Hepatocyte (in vitro differentiated cells): ENCODE measurements at places on chromosomes 16 and 17.
A peak's percentile ranks its signal among the peaks of the same experiment; 100 is the strongest.

DNA sequence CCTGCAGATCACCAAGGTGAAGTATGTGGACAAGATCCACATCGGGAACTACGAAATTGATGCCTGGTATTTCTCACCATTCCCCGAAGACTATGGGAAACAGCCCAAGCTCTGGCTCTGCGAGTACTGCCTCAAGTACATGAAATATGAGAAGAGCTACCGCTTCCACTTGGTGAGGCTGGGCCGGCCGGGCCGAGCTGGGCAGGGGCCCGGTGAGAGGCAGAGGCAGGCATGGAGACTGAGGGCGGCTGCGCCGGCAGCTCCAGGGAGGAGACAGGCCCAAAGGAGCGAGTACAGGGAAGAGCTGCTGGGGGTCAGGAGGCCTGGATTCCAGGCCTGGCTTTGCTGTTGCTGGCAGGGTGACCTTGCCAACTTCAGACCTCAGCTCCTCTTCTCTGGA, 8.3 kb downstream of the PRSS8 start:
- H3K27me3 ChIP-seq: no peaks in the 10 kb centered on the region
- H3K27ac ChIP-seq: peak overlapping the region; percentile 98
- DNase-seq: peak; percentile 8
- H3K36me3 ChIP-seq: no peaks in the 10 kb centered on the region

GRCh38 chr17:18093616-18094408, 6.1 kb downstream of the DRG2 start:
- no peak overlapping the region for H3K4me3 ChIP-seq
- no peak overlapping the region for H3K27ac ChIP-seq
- H3K36me3 ChIP-seq: no peaks in the 10 kb centered on the region
- DNase-seq: peak; percentile 76
- no peaks in the 10 kb centered on the region for H3K27me3 ChIP-seq
- H3K4me1 ChIP-seq: no peaks in the 10 kb centered on the region

GRCh38 chr17:63635787-63636186, 13.6 kb downstream of the MAP3K3 start:
- no peak overlapping the region for H3K4me3 ChIP-seq
- H3K27ac ChIP-seq: no peak overlapping the region
- H3K27me3 ChIP-seq: no peaks in the 10 kb centered on the region
- DNase-seq: no peak
- no peaks in the 10 kb centered on the region for H3K4me1 ChIP-seq
- H3K36me3 ChIP-seq: no peaks in the 10 kb centered on the region

DNA sequence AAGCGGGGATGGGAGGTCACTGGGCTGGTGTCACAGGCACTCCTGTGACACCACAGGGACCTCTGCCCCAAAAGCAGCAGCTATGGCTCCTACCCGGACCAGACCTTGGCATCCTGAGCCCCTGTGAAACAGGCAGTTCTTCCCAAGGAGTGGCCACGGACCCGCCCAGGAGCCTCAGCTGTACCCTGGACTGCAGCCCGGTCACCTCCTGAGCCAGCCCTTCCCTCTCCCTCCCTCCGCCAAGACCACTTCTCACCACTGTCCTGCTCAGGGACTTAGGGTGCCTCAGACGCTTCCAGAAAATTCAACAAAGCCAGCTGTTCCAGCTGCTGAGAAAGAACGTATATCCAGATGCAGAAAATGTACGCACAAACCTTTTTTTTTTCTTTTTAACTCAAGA, 13.9 kb upstream of the NCBP3 start:
- H3K27ac ChIP-seq: no peak overlapping the region
- H3K4me1 ChIP-seq: no peaks in the 10 kb centered on the region
- DNase-seq: no peak
- H3K4me3 ChIP-seq: no peak overlapping the region
- no peaks in the 10 kb centered on the region for H3K27me3 ChIP-seq

DNA sequence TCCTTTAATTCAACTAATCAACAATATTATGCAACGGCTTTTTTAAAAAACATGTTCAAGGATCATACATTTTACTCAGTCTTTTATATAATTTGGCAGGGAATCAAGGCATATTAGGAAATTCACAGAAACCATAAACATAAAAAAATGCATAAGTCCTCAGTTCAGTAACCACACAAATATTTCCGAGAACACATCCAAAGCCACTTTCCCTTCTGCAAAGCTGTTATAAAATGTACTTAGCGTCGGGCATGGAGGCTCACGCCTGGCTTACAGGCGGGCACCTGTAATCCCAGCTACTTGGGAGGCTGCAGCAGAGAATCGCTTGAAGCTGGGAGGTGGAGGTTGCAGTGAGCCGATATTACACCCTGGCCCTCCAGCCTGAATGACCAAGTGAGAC, 9.7 kb upstream of the ZC3H7A start:
- DNase-seq: no peak
- no peak overlapping the region for H3K27ac ChIP-seq
- H3K4me1 ChIP-seq: no peaks in the 10 kb centered on the region
- no peak overlapping the region for H3K4me3 ChIP-seq

GRCh38 chr17:15966183-15966878, 21.4 kb downstream of the ADORA2B start:
- H3K4me1 ChIP-seq: peaks cover 22% of the 10 kb centered on the region
- no peaks in the 10 kb centered on the region for H3K36me3 ChIP-seq
- H3K27me3 ChIP-seq: no peaks in the 10 kb centered on the region

DNA sequence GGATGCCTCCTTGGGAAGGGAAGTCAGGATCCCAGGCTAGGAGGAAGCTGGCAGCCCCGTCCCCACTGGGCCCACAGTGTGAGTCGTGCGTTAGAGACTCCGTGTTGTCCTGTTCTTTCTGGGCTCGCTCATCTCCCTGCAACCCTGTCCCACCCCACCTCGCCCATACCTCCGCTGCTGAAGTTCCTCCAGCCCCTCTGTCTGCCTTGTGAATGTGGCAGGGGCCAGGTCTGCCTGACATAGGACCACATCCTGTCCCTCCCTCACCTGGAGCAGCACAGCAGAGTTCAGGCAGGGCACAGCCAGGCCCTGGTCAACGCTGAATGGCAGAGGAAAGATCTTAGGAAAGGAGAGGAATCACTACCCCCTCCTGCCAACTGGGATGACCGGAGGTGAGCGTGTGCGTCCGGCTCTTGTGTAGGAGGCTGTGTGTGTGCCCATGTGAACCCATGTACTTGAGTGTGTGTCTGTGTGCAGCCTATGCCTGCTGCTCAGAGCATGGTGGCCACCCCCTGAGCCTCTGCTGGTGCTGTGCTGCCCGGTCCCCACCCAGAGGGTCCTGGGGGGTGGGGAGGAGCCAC, 12.8 kb downstream of the KCNJ18 start:
- H3K4me3 ChIP-seq: no peak overlapping the region
- H3K36me3 ChIP-seq: no peaks in the 10 kb centered on the region
- no peaks in the 10 kb centered on the region for H3K27me3 ChIP-seq

DNA sequence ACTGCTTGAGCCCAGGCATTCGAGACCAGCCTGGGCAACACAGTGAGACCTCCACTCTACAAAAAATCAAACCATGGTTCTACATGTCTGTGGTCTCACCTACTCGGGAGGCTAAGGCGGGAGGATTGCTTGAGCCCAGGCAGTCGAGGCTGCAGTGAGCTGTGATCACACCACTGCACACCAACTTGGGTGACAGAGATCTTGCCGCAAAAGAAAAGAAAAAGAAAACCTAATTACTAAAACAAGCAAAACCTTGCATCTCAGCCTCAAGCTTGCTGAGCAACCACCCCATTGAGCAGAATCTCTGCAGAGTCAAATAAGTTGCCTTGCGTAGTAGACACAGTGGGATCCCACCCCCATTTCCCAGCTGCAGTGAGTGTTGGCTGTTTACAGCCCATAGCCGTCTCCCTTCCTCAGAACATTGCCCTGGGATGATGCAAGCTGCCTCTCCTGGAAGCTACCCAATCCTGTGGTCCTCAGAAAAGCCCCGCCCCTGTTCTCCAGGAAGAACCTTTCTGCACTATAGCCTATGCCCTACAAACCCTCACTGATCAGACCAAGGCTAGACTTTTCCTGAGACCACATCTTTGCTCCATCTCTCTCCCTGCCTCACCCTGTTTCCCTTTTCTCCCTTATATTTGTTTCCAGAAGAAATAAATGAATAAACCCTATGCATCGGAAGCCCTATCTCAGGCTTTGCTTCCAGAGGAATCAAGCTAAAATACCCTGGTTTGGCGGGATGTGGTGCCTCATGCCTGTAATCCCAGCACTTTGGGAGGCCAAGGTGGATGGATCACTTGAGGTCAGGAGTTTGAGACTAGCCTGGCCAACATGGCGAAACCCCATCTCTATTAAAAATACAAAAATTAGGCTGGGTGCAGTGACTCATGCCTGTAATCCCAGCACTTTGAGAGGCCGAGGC, 16.7 kb upstream of the ERN2 start:
- H3K27me3 ChIP-seq: no peaks in the 10 kb centered on the region
- peak; percentile 54 for DNase-seq
- H3K36me3 ChIP-seq: no peaks in the 10 kb centered on the region
- no peak overlapping the region for H3K4me3 ChIP-seq
- H3K27ac ChIP-seq: no peak overlapping the region

- H3K4me1 ChIP-seq: no peaks in the 10 kb centered on the region
- no peaks in the 10 kb centered on the region for H3K36me3 ChIP-seq
- no peak for DNase-seq
- H3K4me3 ChIP-seq: no peak overlapping the region
- H3K27ac ChIP-seq: no peak overlapping the region
Measured at GRCh38 chr16:27816561-27816960, 247.0 kb downstream of the GSG1L start.

- no peak for DNase-seq
- H3K27me3 ChIP-seq: no peaks in the 10 kb centered on the region
- H3K4me3 ChIP-seq: no peak overlapping the region
- H3K36me3 ChIP-seq: no peaks in the 10 kb centered on the region
Measured at GRCh38 chr17:49553676-49554335, 21.9 kb upstream of the NXPH3 start.

DNA sequence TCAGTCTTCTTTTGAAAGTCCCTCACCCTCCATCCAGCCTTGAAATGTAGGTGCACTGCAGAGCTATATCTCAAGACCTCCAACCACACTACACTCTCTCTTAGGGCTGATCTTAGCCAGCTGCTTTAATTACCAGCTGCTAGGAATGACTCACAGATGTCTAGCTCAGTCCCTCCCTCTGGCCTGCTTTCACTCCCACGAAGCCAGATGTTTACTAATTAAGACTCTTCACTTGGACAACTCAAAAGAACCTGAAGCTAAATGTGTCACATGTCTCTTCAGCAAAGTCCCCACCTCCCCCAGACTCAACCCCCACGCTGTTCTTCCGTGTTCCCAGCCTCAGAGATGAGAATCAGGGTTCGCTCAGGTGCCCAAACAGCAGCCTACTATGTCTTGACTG, 2.6 kb downstream of the GTF3C1 start:
- H3K27me3 ChIP-seq: no peaks in the 10 kb centered on the region
- peak overlapping the region; percentile 7 for H3K27ac ChIP-seq
- DNase-seq: peak; percentile 55
- H3K4me3 ChIP-seq: no peak overlapping the region
- no peaks in the 10 kb centered on the region for H3K36me3 ChIP-seq

DNA sequence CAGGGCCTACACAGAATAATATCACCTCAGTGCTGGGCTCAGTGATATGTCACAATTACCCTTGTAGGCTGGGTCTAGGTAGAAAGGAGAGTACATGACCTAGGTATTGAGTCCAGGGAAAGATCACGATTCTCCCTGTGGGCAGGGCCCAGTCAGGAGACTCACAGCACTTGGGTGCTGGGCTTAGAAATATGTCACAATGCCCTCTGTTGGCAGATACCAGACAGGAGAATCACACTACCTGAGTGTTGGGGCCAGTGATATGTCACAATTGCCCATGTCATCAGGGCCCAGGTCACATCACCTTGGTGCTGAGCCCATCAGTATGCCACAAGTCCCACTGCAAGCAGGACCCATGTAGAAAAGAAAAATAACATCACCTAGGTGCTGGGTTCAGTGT, 2105.5 kb downstream of the TP53TG3F start:
- H3K27ac ChIP-seq: no peak overlapping the region
- no peak for DNase-seq
- no peaks in the 10 kb centered on the region for H3K4me1 ChIP-seq
- H3K36me3 ChIP-seq: no peaks in the 10 kb centered on the region

DNA sequence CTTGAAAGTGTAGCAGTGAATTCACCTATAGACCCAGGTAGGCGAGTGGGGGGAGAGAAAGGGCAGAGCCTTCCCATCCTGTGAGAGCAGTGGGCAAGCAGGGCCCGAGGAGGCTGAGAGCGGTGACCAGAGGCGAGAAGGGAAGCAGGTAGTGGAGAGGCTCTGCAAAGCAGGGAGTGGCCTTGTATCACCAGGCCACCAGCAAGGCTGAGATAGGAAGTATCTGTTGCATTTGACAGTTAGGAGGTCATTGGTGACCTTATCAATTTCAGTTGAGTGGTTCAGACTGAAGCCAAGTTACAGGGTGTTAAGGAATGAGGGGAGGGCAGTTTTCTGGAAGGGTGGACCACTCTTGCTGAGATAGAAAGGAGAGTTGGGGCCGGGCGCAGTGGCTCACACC, 10.7 kb upstream of the HSD3B7 start:
- no peak overlapping the region for H3K4me3 ChIP-seq
- H3K27me3 ChIP-seq: no peaks in the 10 kb centered on the region
- DNase-seq: no peak

GRCh38 chr16:84511180-84511800, 6.8 kb upstream of the MEAK7 start:
- H3K27me3 ChIP-seq: no peaks in the 10 kb centered on the region
- DNase-seq: peak; percentile 88
- no peak overlapping the region for H3K27ac ChIP-seq
- H3K36me3 ChIP-seq: no peaks in the 10 kb centered on the region
